Activated B cell treated with CpG ODN at 0.5 μM for 24 hours (primary cell): ENCODE measurements at places on chromosomes 16 and 17. TPM values are rescaled to one million over a fixed set of nuclear protein-coding genes. Genes with fewer than 3 reads are reported as not detected.

DNA sequence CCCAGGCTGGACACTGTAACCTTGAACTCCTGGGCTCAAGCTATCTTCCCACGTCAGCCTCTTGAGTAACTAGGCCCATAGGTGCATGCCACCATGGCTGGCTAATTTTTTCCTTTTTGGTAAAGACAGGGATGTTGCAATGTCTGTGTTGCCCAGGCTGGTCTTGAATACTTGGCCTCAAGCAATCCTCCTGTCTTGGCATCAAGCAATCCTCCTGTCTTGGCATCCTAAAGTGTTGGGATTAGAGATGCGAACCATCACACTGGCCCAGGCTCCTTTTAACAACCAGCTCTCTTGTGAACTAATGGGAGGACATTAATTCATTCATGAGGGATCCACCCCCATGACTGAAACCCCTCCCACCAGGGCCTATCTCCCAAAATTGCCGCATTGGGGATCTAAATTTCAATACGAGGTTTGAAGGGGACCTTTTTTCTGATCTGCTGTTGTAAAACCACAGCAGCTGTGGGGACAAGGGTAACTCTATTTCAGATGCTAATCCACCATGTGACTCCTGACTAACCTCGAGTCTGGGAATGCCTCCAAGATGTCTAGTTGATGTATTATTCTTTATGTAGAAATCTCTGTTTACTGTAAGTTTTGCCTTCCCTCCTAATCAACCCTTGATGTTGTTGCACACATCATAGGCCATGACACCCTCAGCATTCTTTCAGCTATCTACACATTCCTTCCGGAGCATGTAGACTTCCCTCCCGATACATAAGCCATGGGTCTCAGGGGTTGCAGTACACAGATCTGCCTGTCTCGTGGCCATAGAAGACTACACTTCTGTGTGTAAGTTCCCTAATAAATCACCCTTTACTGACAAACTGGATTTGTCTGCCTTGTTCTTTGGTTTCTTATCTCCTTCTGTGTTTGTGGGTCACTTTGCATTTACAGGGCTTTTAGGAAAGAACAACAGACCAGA, 37.6 kb downstream of the RNF112 start:
- DNase-seq: no peak

- DNase-seq: no peak
Observed at GRCh38 chr17:47270946-47271705, 17.5 kb downstream of the ITGB3 start.

GRCh38 chr16:13672196-13672595, 247.8 kb upstream of the ERCC4 start:
- no peak for DNase-seq

GRCh38 chr17:73096211-73096610, 3.7 kb upstream of the SLC39A11 start:
- DNase-seq: no peak

DNA sequence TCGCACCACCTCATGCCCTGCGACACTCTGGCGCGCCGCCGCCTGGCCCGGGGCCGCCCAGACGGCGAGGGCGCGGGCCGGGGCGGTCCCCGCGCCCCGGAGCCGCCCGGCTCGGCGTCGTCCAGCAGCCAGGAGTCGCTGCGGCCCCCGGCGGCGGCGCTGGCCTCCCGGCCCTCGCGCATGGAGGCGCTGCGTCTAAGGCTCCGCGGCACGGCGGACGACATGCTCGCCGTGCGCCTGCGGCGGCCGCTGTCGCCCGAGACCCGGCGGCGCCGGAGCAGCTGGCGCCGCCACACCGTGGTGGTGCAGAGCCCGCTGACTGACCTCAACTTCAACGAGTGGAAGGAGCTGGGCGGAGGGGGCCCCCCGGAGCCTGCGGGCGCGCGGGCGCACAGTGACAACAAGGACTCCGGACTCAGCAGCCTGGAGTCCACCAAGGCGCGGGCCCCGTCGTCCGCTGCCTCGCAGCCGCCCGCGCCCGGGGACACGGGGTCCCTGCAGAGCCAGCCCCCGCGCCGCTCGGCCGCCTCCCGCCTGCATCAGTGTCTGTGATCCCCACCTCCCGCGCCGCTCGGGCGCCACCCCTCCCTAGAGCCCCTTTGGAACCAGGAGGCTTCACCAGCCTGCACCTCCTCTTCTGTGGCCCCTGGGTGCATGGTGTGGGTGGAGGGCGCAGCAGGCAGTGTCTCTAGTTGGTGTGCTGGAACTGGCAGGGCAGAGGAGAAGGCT, 82.3 kb downstream of the ARHGAP23 start:
- no peak for DNase-seq

DNA sequence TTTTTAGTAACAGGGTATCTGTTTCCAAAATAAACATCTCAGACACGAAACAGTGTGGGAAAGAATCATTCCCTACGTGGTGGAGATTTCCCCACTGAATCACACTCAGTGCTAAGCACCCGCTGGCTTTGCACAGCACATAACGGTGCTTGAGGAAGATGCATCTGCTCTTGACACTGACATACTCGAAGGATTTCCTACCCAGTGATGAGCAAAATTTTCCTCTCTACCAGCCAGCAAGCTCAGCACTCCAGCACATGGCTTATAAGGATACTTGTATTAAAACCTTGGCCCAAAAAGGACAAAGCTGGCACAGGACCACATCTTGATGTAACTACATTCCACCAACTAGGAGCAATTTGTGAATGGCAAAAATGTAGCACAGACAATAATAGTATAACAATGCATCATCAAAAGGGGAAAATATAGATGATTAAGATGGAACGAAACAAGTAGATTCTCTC, 59.0 kb downstream of the ANKFY1 start:
- DNase-seq: no peak

- no peak for DNase-seq
Observed at GRCh38 chr16:85891033-85891775, 7.8 kb upstream of the IRF8 start.

- no peak for DNase-seq
Observed at GRCh38 chr17:39555368-39555767, 52.4 kb downstream of the NEUROD2 start.

- DNase-seq: peak; percentile 1
Observed at GRCh38 chr16:86079255-86079885, 180.4 kb downstream of the IRF8 start.

- no peak for DNase-seq
Observed at GRCh38 chr17:55351226-55351625, 70.4 kb downstream of the MMD start.

- DNase-seq: no peak
Observed at GRCh38 chr16:12449374-12449773, 354.3 kb downstream of the CPPED1 start.

DNA sequence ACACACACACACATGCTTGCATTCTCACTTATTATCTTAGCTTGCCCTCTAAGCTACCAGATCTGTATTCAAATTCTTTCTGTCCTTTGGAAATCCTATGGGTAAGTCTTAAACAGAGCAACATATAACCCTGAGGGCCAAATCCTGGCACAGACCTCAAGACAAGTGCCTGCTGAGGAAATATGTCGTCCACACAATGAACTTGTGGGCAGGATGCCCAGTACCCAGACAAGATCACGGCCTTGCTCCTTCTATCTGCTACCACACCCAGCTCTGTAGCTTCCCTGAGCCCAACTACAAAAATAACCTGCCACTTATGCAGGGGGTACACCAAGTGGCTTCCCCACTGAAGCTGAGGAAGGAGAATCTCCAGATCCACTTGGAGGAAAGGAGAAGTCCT, 37.3 kb upstream of the FA2H start:
- DNase-seq: no peak

Gene CBLN1
- not detected in 2 replicates for total RNA-seq

Gene GSG1L
- not detected in 2 replicates for total RNA-seq

Gene PDIA2
- not detected in 2 replicates for total RNA-seq
